ENCODE measurements at places on chromosomes 16 and 17. TPM values are rescaled to one million over a fixed set of nuclear protein-coding genes. Genes with fewer than 3 reads are reported as not detected.

PRPSAP1 gene
- 83.9 TPM for total RNA-seq

- no peak for DNase-seq
Measured at GRCh38 chr17:79838522-79839274, 542 bp downstream of the CBX4 start.

GRCh38 chr16:81513204-81514040 lies 68.8 kb downstream of the CMIP start:
- no peak for DNase-seq

- no peak for DNase-seq
Measured at GRCh38 chr16:48942996-48943395, 333.0 kb upstream of the N4BP1 start.

GRCh38 chr17:17426184-17426583 lies 50.6 kb upstream of the MED9 start:
- DNase-seq: no peak

AIPL1 gene
- total RNA-seq: not detected

- DNase-seq: no peak
Measured at GRCh38 chr17:30514895-30515596, 37.8 kb downstream of the GOSR1 start.

ABAT gene
- total RNA-seq: 9.3 TPM

- no peak for DNase-seq
Measured at GRCh38 chr17:40464392-40464855, 21.2 kb downstream of the IGFBP4 start.

DNA sequence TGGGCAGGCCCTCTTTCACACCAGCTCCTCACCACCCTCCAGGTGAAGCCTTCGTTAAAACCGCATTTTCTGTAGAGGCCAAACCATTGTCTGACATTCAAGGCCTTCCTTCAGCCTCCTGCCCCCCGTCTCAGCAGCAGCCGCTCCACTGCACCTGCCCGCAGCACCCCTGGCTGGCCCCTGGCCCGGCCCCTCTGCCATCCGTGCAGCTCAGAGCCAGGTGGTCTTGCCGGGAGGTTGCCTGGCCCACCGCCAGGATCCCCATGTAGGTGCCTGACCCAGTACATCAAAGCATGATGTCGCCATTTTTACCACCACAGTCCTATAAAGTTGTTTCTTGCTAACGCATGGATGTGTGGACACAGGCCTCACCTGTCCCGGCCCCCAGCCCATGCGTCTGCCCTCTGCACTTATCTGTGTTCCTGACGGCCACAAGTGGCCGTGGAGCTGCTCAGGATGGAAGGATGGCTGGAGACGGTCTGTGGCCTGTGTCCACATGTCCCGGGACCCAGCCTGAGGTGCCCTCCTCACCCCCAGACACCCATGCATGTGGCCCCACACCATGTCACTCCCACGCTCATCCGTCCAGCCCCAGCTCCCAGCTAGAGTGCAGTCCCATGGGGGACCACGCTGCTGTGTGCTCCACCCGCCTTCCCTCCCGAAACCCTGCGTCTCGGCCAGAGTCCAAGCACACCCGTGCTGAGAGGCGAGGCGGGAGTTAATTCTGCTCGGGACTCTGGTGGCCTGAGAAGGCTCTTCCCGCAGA lies 89.3 kb upstream of the CHMP6 start:
- DNase-seq: no peak

BCAR1 gene
- 116 TPM for total RNA-seq

Data from thoracic aorta (tissue), 2 donors.